ENCODE measurements at places on chromosomes 13 and 19. TPM values are rescaled to one million over a fixed set of nuclear protein-coding genes. Genes with fewer than 3 reads are reported as not detected.
A peak's percentile ranks its signal among the peaks of the same experiment; 100 is the strongest.

GRCh38 chr13:70923863-70924752 is 815.9 kb upstream of the KLHL1 start:
- no peak for DNase-seq

DNA sequence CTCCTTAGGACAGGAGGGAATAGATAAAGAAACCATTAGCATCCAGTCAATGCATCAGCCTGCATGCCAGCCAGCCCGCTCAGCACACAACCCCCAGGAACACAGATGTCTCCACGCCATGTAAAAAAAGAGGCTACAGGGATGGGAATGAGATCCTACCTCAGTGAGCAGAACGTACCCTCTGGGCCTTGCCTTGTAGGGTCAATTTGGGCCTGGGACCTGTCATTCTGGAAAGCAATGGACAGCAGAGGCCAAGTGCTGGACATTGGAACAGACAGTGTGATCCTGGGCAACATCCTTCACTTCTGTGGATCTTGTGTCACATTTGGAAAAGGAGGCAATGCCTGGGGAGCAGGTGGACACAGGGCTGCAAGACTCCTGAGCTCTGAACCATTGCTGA is 26.0 kb downstream of the VSTM2B start:
- no peak for DNase-seq

DNA sequence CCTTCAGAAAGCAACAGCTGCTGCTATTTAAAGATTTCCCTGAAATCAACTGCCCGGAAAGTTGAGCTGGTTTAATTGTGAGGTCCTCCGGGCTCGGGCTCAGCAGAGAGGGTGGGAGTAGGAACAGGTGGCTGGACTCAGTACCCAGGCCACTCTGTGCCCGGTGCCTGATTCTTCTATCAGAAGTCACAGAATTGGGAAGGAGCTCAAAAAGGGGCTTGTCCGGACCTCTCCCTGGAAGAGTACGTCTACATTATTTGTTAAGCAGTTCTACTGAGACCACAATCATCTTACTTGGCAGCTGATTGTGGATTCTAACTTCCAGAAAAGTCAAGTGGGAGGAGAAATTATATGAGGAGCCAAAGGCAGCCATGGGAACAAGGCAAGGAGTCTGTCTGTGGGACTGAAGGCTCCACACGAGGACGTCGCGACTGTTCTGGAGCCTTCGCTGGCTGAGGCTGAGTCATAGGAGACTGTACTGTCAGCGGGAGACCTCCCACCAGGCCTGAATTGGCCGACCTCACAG is 91.7 kb upstream of the ANKRD10 start:
- DNase-seq = peak; percentile 63

- DNase-seq = no peak
Observed at GRCh38 chr13:43116242-43116641, 92.9 kb downstream of the DNAJC15 start.

DNA sequence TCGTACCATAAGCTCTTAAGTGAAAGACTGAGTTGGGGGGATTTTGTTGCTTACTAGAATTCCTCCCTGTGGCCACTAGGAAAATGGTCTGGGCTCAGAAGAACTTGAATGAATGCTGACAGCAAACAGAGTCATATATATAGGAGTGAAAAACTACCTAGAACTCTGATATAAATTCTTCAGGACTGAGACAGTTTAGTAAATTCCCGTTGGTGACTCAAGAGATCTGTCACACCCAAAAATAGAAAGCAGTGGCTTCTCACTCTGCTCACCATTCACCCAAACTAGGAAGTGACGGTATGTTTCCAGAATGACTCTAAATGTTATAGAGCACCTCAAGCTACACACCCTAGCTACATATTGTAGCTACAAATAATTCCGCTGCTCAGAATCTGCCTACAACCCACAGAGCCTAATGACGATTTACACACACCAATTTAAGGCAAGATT is 116.2 kb downstream of the TBC1D4 start:
- no peak for DNase-seq

GRCh38 chr19:54281007-54281728 is at the start of gene LILRB2:
Gene LILRB2, minus strand, starts transcription at chr19:54281110. Its CDS starts 614 bp downstream, at chr19:54280496.
- no peak for DNase-seq

- DNase-seq = no peak
Observed at GRCh38 chr19:49431330-49431749, 6.2 kb downstream of the GFY start.

GRCh38 chr13:40466272-40466671 is 200.2 kb downstream of the FOXO1 start:
- no peak for DNase-seq

- no peak for DNase-seq
Observed at GRCh38 chr19:48499316-48500090, 12.1 kb downstream of the LMTK3 start.

DNA sequence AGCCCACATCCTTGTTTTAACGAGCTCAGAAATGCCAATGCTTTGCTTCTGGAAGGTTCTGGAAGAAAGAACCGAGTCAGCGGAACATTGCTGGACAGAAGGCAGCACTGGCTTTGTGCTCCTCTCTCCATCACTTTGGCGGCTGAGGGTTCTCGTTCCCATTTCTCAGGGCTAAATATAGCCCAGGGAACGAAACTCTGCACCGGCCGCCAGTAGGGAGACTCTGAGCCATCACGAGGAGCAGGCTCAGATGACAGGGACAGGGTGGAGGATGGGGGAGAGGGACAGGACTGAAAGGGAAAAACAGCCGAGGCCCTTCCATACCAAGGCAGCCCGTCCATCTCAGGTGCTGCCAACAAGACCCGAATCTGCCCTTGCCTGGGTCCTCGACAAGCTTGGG is 166.4 kb downstream of the CACNA1A start:
- no peak for DNase-seq

DNA sequence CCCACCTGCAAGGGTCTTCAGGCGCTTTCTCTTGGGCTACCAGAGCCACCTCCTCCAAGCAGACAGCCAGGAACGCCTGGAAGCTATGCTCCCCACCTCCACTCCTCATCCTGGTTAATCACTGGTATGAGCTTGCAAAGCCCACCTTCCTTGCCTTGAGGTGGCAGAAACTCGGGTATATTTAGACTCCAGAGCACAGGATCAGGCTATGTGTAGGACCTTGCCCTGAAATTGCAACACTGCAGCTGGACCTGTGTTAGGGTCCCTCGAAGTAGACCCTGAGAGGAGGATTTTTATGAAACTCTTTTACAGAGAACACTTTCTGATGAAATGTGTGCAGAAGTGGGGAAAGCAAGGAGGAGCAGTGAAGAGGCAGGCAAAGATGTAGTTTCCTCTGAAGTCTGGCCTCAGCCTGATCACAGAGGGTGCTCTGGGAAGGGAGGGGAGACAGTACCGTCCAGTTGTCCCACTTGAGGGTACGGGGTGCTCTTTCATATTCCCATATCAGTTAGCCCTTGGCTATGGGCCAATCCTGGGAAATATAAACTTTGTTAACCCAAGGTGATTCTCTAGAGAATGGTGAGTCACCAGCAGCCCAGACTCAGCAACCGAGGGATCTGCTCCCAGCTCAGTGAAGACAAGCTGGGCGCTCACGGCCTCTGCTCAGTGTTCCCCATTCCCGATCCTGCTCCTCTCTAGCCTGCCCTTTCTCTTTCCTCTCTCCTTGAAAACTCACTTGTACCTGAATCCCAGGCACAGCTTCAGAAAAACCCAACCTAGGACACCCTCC is 157.9 kb downstream of the UQCRFS1 start:
- DNase-seq = no peak

- DNase-seq = peak; percentile 44
Observed at GRCh38 chr19:18418483-18419194, 559 bp upstream of the SSBP4 start.

DNA sequence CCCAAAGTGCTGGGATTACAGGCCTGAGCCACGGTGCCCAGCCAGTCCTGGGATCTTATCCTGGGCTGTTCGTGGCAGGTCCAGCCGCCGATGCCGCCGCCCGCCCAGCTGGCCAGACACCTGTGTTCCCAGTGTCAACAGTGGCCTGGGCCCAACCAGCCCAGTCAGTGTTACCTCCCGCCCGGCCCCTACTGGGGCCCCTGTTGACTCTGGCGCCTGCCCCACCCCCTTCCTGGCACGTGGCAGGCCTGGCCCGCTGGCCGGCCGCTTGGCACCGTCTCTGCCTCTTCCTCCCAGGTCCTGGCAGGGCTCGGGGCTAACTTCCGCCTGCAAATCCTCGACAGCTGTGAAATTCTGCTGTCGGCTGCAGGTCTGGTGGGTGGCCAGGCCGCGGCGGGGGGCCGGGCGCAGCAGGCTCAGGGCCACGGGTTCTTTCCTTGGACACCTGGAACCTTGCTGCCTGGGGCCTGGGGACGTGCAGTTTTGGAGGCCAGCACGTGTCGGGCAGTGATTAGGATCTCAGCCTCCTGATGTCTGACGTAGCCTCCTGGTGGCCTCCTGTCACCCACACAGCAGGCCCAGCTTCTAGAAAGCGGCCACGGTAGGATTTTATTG is 9.1 kb downstream of the ARID3A start:
- DNase-seq = peak; percentile 99

GRCh38 chr13:113089693-113090414 is 15.7 kb upstream of the F7 start:
- no peak for DNase-seq

DNA sequence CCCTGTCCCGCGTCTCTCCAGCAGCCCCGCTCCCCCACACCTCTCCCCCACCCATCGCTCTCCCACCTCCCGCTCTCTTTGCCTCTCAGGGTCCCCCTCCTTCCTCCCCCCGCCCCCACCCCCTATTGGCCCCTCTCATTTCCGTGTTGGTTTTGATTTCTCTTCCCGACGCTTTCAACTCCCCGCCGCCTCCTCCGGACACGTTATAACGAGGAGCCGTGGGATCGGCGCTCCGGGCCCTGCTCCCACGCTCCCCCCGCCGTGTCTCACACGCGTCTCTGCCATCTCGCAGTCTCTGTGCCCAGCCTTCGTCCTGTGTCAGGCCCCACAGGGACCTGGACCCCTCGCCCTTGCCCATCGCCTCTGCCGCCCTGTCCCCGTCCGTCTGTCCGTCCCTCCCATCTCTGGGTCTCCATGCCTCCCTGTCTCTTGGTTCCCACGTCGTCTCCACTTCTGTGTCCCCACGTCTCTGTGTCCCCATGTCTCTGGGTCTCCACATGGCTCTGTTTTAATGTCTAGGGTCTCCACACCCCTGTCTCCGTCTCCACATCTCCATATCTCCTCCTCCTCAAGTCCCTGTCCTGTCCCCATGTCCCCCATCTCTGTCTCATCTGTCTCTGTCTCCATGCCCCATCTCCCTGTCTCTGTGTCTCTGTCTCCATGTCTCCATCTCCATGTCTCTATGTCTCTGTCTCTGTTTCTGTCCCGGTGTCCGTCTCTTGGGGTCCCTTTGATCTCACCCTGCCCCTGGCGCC is 13.1 kb downstream of the ERFL start:
- DNase-seq = no peak

DNA sequence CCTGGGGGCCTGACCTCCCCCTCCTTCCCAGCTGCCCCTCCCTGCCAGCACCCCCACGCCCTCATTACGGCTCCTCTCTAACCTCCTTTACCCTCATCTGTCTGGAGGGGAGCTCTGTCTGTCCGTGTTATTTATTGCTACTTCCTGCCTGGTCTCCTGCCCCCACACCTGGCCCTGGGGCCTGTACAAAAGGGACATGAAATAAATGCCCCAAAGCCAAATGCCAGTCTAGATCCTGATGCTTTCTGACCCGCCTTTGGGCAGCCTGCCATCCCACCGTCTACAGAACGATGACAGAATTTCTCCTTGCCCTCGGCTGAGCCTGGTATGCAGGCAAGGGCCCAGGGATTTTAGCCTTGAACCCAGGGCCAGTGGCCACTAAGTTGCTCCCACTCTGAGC is 15.4 kb upstream of the CD22 start:
- no peak for DNase-seq

GRCh38 chr19:13906521-13906904 is 512 bp downstream of the CC2D1A start:
- peak; percentile 64 for DNase-seq

DNA sequence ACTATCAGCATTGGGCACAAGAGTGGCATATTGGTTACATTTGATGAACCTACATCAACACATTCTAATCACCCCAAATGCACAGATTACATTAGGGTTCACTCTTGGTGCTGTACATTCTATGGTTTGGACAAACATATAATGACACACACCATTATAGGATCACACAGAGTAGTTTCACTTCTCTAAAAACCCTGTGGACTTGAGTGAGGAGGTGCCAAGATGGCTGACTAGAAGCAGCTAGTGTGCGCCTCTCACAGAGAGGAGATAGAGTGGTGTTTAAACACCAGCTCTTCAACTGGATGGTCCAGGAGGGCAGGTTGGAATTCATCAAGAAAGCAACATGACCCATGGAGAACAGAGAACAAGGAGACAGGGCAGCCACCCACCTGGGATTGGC is 265.6 kb downstream of the TDRD3 start:
- DNase-seq = no peak

DNA sequence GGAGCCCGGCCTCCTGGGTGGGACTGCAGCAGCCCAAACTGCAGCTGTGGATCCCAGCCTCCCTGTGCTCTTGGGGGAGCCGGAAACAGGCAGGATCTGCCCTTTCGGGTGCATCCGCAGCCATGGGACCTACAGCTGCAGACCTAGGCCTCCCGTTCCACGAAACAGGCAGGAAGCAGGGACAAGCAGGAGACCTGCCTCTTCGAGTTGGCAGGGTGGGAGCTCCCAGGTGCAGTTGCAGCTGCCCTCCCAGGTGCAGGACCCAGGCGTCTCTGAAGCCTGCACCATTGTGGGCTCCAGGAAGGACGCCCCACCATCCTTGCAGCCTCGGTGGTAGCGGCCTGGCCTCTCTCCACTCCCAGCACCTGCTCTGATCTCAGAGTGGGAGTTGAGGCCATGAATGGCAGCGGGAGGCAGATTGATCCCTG is 189.0 kb upstream of the KLHL1 start:
- DNase-seq = no peak

GRCh38 chr13:43953370-43953769 is 73.7 kb downstream of the LACC1 start:
- peak; percentile 29 for DNase-seq

GRCh38 chr13:45015300-45015699 is 26.0 kb downstream of the GPALPP1 start:
- DNase-seq = no peak

The TEX26 gene
- 0.27 TPM for total RNA-seq

The CYP2A6 gene
- total RNA-seq = not detected

The SIAH3 gene
- 0.13 TPM for total RNA-seq

The ZNF429 gene
- 34.2 TPM for total RNA-seq

The ZSCAN4 gene
- total RNA-seq = 0.54 TPM

The APOE gene
- 332 TPM for total RNA-seq

The KLC3 gene
- 0.78 TPM for total RNA-seq

The ZNF296 gene
- 2.1 TPM for total RNA-seq

The TEX101 gene
- total RNA-seq = not detected

The NACC1 gene
- total RNA-seq = 67.7 TPM
